CD4-positive, alpha-beta T cell treated with Interferon alpha-2 for 1 hour (primary cell): ENCODE measurements at places on chromosomes 16 and 17.

DNA sequence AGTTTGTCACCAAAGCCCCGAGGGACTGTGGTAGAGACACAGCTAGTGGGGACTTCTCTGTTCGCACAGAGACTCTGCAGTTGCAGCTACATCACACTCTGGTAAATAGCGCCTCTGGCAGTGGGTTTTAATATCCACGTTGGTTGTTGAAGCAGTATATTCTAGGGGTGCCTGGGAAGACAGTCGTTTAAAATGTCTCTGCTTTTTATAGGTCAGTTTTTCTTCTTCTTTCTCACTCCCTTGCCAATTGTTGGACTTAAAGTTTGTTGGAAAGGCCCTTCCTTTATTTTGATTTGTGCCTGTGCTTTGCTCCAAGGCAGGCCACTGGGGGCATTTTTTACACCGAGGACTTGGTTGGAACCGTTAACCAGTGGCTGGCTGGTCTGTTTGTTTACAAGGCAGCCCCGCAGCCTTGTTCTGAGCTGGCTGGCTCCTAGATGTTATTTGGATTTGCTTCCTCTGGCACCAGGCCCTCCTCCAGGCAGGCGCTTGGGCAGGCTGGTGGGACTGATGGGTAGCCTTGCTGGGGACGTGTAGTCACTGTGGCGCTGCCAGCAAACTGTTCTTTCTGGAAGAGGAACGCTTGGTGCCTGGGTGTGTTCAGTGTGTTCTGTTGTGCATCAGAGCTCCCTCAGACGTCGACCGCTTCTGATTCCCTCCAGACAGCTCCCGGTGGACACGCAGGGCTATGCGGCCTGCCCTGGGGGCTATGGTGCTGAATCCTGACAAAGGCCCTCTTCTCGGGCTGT, 218.2 kb upstream of the CHMP6 start:
- DNase-seq: no peak

DNA sequence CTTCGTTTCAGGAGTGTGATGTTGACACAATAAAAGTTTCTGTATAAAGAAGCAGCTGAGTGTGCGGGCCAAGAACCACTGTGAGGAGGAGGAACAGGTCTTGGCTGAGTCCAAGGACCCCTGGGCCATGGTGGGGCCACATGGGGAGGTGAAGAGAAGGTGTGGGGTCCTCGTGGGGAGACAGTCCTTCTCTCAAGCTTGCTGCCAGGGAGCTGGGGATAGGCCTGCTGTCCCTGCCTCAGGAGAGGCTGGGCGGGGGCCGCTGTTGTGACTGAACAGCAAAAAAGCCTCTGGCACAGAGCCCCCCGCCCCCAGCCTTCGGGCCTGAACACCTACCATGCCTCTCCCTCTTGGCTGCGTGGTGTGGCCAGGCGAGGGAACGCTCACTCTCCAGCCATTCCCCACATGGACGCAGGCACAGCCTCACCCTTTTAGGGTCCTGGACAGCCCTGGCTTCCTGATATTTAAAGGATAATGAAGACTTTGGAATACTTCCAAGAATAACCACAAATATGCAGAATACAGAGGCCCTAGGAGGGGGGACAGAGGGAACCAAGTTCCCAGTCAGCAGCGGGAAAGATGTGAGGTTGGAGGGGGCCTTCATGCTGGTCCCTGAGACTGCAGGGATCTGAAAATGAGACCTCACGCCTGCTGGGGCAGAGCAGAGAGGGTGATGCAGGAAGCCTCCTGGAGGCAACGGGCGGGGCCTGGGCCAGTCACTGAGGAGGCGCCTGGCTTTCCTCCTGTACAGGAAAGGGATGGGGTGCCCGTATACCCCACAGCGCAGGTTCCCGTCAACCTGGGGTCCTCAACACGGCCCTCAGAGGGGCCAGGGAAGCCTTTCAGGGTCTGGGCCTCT, 100.0 kb upstream of the CREBBP start:
- DNase-seq: no peak

GRCh38 chr16:67349172-67349571, 22.6 kb downstream of the LRRC36 start:
- DNase-seq: no peak

GRCh38 chr17:39541652-39542051, 66.1 kb downstream of the NEUROD2 start:
- DNase-seq: no peak

- DNase-seq: no peak
Observed at GRCh38 chr17:44971776-44972483, 3.8 kb upstream of the C1QL1 start.

GRCh38 chr17:76515274-76515949, 14.2 kb upstream of the RHBDF2 start:
- peak; percentile 86 for DNase-seq

- DNase-seq: no peak
Observed at GRCh38 chr16:65598621-65599020, 476.8 kb upstream of the CDH11 start.

DNA sequence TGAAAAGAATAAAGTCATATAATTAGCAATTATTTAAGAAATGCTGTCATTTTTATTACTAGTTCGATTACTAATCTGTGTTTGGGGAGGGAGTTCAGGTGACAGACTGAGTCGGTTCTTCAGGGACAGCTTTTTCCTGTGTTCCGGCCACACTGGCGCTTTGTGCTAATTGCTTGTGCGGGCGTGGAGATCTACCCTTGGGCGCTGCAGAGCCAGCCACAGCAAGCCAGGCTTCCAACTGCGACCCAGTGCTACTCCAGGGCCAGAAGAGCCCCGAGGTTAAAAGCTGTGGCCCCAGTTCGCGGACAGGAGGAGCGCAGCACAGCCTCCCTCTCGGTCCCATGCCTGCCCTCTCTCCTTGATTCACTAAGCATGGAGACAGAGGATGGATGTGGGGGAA, 6.5 kb upstream of the OR2C1 start:
- no peak for DNase-seq

- no peak for DNase-seq
Observed at GRCh38 chr17:29444589-29444988, 54.4 kb downstream of the TAOK1 start.

DNA sequence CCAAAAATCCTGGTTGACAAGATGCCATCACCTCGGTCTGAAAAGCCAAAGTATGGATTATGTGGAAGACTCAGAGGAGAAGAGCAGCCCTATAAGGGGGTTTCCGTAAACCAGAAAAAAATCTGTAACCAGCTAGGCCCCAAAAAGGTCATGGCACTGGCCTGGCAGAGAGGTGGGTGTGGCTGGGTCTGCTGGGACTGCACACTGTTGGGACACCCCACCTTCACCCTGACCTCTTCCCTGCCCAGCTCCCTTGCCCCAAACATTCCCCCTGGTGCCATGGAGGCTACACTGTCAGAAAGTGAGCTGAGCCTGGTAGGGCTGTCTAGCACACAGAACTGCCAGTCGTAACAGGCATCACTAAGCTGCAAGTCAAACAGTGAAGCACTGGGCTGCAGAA, 6.5 kb downstream of the SLC47A2 start:
- no peak for DNase-seq

- no peak for DNase-seq
Observed at GRCh38 chr17:47967607-47968252, 3.2 kb upstream of the CDK5RAP3 start.

- no peak for DNase-seq
Observed at GRCh38 chr17:19642373-19642893, 6.1 kb upstream of the ALDH3A2 start.

DNA sequence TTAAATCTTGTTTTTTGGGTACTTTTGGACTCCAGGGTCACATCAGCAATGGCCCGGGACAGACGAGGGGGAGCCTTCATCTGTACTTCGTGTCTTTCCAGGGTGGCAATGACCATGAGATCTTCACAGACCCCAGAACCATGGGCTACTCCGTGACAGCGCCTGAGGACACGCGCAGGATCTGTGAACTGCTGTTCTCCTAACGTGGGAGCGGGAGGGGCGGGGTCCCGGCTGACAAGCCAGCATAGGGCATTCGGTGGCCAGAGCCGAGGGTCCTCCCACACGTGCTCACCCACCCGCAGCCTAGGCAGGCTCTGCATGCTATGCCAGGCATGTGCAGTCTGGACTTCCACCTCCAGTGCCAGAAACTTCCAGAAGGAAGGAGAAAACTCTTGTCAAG, 21.2 kb downstream of the CARHSP1 start:
- DNase-seq: no peak

- peak; percentile 11 for DNase-seq
Observed at GRCh38 chr16:80569440-80570105, 28.8 kb downstream of the DYNLRB2 start.

DNA sequence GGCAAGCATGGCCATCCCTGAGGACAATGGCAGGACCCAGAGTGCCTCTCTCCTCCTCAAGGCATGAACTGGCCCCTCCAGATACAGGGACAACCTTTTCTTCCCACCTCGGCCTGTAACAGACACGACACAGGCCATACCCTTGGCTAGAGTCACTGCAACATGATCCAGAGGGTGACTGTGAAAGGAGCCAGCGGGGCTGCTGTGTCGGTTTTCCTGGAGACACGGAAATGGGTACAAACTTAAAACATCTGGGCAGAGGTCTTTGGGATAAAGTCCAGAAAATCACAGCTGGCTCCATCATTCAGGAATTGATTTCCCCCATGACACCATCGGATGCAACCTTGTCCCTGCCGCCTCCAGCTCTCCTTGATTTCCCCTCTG, 5.3 kb downstream of the CEP295NL start:
- no peak for DNase-seq

- no peak for DNase-seq
Observed at GRCh38 chr17:79503126-79503839, 107.6 kb downstream of the RBFOX3 start.

GRCh38 chr16:1125471-1125870, 27.4 kb upstream of the CACNA1H start:
- no peak for DNase-seq

GRCh38 chr16:2204416-2205103, 694 bp upstream of the MLST8 start:
- DNase-seq: no peak

GRCh38 chr16:79717333-79718137, 117.0 kb upstream of the MAF start:
- no peak for DNase-seq
